ENCODE measurements at places on chromosomes 12 and 14.

- DNase-seq, result no peak
These were observed 329.4 kb upstream of the TBX3 start for GRCh38 chr12:115013236-115013981.

DNA sequence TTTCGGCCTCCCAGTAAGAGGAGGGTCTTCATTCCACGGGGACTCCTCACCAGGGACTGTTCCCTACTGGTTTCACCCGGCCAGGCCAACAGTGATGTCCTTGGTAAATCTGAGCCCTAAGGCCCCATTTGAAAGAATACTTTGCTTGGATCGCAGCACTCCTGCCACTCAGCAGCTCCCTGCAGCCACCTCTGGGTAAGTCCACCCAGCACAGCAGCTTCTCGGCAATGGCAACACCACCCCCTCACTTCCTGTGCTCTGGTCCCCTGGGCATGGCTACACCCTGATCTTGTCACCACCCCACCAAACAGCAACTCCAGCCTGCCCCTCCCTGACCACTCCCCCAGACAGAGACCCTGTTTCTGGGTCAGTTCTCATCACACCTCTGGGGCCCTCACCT lies 100.3 kb downstream of the SETD3 start:
- DNase-seq, result no peak

DNA sequence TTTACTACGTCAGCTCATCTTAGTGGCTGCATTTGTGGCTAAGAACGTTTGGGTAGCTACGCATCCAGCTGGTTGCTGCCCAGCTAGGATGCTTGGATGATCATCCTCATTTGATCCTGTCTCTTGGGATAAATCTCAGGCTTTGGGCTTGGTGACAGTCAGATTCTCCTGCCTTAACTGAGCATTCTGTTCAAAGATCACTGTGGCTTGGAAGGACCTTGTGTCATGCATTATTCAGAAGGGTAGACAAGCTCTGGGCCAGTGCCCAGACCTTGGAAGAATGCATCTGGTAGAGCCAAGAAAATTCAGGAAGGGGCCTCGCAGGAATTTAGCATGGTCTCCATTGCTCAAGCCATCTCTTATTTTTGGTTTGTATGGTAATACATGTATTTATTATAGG lies 188.4 kb downstream of the NRXN3 start:
- DNase-seq, result no peak

GRCh38 chr12:19657118-19657731 lies 217.9 kb downstream of the AEBP2 start:
- DNase-seq, result no peak

- no peak for DNase-seq
These were observed 324.1 kb upstream of the DIO3 start for GRCh38 chr14:101237252-101237616.

DNA sequence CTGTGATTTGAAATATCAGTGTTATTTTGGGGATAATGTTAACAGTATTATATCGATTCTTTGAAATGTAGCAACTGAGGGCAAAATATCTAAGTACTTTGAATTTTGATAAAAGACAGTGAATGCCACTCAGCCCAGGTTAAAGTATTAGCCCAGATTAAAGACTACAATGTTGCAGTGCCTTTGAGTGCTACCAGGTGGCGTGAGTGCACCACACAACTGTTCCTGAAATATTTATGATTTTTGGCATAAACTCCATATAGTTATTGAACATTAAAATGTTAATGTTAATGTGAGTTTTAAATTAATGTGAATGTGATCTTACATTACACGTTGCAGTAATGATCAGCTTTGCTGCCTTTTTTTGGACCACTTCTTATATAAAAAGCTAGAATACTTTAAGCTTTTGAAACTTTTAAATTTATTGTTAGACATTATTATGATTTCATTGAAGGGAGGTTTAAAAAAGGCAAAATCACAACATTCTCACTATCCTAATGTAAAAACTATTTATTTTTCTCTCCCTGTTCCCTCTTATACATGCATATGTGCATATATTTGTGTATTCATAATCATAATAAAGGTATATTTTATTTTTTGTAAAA lies 22.5 kb downstream of the MRPS35 start:
- DNase-seq, result no peak

GRCh38 chr14:91586410-91586809 lies 76.3 kb upstream of the PPP4R3A start:
- DNase-seq, result no peak

GRCh38 chr12:89307474-89308253 lies 44.6 kb downstream of the DUSP6 start:
- DNase-seq, result no peak

GRCh38 chr12:5328669-5329517 lies 103.0 kb upstream of the NTF3 start:
- DNase-seq, result no peak

DNA sequence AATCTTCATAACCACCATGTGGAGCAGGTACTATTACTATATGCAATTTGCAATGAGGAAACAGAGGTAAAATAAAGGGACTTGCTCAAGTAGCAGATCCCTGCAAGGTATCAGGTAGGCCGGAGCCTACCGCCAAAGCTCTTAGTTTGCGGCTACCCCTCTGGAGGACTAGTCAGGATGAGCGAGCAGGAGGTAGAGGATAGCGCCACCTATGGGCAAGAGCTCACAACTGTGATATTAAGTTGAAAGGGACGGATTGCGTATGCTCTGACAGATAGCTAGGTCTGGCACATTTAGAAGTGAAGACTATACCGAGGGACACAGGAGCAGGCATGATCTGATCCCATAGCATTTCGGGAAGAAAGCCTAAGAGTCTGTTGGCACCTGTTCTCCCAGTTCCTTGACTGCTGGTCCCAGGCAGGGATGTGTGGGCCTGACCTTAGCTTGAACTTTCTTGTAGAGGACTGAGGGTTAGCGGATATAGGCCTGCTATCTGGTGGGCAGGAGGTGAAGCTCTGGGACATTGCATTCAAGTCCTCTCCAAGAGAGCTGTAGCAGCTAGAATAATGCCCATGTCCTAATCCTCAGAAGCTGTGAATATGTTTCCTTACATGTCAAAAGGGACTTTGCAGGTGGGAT lies 48.0 kb downstream of the SLC17A8 start:
- DNase-seq, result no peak

DNA sequence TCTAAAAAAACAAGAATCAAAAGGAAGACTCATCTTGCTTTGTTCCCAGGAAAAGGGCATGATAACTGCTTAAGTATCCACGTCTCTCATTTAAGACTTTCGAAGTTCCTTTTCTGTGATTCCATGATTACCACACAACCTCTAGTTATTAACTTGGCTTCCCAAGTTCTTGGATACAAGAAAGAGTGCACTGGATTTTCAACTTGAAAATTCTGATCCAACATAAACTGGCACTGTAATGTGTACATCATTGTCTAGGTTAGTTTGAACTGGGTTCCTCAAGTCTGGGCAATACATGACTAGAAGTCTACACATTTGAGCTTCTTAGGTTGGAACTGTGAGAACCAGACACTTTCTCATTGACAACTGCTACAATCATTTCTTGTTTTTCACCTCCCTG lies 1.6 kb downstream of the KLHL28 start:
- DNase-seq, result no peak

DNA sequence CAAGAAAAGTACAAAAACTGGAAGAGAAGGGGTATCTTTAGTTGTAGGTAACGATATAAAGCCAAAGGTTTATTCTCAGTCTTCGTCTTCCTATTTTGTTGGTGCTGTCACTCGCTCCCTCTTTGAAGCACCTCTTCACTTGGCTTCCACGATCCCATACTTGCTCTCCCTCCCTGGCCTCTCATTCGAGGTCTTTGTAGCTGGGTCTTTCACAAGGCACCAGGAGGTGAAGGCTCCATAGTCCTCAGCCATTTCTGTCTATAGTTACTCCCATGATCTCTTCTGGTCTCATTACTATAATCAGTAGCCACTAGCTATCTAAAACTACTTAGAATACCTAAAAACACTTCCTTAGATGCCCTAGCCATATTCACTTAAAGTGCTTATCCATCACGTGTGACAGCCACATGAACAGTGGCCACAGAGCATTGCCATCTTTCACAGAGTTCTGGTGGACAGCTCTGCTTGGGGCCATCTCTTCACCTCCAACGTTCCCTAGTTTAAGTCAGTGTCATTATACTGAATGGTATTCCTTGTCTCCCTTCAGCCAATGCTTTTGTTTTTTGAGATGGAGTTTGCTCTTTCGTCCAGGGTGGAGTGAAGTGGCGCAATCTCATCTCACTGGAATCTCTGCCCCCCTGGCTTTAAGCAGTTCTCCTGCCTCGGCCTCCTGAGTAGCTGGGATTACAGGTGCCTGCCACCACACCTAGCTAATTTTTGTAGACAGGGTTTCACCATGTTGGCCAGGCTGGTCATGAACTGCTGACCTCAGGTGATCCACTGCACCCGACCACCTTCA lies 57.1 kb downstream of the ATP2A2 start:
- DNase-seq, result no peak

DNA sequence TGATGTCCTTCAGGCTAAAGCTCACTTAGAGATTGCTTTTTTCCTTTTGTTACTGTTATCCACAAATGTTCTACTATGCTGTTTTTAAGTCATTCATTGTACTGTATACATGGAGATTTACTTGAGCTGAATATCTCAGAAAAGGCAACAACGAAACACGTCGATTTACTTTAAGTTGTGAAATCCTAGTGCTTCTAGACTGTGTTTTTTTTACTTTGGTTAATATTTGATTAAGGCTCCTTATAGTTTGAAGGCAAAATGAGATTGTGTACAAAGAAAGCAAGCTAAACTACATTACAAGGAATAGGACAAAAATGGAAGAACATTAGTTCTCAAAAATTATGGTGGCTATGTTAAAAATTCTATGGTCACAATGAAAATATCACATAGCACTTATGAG lies 114.5 kb downstream of the SLC35F4 start:
- DNase-seq, result no peak

GRCh38 chr14:60134702-60135101 lies 30.5 kb downstream of the DHRS7 start:
- DNase-seq, result no peak

DNA sequence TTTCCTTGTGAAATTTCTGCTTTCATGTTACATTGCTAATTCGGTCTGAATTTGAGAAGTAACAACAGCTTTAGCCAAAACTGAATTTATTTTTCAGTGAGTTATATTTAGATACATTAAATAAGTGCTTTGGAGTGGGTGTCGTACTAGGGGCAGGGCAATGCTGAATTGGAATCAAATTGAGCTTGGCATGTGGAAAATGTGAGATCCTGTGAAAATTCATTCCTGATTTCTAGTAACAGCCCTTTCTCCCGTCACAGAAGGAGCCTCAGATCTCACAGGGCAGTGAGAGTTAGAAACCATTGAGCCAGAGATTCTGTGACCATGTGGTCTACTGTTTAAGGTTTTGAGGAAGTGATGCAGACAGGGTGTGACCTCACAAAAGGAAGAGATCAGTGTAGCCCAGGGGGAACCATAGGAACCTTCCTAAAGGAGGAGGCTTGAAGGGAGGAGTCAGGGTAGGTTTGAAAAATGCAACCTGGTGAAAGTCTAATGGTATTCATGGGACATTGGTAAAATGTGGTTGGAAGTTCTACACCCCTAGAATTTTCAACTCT lies 1136.8 kb downstream of the AACS start:
- no peak for DNase-seq

GRCh38 chr12:105212438-105212837 lies 23.5 kb downstream of the APPL2 start:
- no peak for DNase-seq

DNA sequence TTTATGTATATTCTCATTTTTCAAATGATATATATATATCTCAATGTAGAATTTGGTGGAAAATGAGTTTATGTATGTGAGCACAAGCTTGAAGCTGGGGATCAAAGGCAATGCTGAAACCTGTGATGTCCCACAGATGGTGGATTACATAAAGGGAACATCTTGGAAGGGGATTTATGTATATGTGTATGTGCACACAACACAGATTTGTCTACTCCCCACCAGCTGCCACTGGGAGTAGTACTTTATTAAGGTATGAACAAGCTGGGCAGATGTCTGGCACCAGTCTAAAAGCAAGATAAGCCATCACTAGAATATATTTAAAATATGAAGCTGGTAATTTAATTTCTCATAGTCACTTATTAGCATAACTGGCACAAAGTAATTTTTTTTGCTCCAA lies 895.6 kb downstream of the SLC6A15 start:
- DNase-seq, result no peak

DNA sequence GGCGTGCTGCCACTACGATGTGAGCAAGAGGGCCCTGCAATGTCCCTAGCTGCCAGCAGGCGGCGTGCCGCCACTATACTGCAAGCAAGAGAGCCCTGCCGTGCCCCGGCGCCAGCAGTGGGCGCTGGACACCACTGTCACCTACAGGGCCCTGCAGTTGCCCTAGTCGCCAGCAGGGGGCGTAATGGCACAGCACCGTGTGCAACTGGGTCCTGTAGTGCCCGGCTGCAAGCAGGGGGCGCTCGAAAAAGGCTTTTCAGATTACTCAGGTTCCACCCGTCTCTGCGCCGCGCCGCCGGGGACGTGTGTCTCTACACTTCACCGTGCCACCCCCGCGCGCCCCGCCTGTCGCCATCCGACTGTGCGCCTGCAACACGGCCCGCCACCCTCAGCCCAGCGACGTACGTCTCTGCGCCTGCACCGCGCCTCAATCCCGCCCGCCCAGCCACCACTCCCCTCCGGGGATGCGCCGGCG lies 1356.9 kb downstream of the TMEM121 start:
- no peak for DNase-seq

- no peak for DNase-seq
These were observed 75.0 kb upstream of the DYNC1H1 start for GRCh38 chr14:101889366-101889765.

DNA sequence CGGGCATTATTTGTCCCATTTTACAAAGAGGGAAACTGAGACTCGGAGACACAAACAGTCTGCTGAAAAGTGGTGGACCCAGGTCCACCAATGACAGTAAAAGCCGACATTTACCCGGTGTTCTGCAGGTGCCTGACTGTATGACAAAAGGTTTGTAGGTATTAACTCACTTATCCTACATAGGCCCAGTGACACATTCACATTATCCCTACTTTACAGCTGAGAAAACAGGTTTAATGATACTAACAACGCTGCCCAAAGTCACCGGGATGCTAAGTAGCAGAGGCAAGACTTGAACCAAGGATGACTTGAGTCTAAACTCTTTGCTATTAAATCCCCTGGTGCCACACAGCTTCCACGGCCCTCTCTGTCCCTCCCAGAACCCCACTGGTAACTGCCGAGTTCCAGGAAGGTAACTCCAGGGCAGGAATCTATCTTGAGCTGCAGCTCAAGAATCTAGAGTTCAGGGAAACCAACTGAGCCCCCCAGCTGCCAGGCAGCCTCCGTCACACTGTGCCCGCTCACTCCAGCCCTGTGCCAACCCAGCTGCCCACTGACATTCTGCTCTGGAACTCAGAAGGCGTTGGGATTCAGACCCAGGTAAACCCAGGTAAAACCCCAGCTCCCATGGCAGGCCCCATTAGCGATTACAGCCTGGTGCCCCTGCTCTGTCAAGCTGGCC lies 33.7 kb downstream of the SYNE3 start:
- no peak for DNase-seq

DNA sequence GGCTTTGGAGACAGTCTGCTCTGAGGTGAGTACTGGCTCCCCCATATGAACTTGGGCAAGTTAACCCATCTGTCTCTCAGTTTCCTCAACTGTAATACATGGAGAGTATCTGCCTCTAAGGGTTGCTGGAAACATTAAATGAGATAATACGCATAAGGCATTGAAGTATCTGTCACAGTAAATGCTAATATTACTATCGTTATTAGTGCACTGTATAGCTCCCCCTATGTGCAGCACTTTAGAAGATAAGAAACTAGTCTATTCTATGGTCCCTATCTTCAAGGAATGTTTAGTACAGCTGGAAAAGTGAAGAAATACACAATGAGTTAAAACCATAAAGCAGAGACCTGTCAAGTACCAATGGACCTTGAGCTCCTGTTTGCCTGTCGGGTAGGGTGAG lies 51.7 kb upstream of the CFL2 start:
- DNase-seq, result no peak

GRCh38 chr14:102325791-102326345 lies 6.3 kb downstream of the ZNF839 start:
- no peak for DNase-seq
